ENCODE measurements at places on chromosomes 3 and 15. TPM values are rescaled to one million over a fixed set of nuclear protein-coding genes. Genes with fewer than 3 reads are reported as not detected.

DNA sequence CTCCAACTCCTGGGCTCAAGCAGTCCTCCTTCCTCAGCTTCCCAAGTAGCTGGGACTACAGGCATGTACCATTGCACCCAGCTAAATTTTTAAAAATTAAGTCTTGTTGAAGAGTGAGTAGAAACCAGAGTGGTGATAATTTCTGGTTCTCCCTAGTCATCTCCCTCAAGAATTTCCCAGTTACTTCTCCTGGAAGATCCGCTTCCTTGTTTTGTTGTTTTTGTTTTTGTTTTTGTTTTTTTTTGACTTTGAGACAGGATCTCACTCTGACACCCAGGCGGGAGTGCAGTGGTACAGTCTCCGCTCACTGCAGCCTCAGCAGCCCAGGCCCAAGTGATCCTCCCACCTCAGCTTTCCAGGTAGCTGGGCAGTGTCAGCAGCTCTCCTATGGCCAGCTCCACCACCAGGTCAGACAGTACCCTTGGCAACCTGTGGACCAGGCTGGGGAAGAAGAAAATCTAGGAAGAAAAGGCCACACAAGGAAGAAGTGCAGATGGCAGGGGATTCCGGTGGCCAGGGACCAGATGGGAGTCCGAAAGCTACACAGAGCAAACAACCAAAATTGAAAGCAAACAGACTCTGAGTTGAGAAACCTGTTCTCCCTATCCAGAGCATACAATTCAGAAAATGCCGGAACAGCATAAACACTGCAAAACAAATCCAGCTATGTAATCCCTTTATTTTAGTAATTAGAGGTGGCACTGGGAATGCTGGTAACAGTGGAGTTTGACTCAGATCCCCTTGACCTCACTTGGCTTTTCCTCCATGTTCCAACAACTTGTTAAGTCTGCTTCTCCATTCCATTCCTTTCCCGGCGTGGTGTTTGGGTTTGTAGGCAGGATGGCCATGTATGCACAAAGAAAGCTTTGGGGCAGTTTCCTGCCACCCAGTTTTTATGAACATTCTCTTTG, 266.6 kb upstream of the CTDSPL start:
- DNase-seq = peak; percentile 42

DNA sequence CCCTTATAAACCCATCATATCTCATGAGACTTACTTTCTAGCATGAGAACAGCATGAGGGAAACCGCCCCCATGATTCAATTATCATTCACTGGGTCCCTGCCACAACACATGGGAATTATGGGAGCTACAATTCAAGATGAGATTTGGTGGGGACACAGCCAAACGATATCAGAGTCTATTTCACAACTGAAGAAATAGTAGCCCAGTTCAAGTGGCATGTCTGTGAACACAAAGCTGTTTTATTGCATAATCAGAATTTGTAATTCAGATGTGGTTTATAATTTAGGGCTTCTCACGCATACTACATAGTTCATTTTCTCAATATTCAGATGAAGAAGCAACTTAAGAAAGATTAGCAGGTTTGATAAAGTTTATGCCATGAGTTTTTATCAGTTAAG, 1188.0 kb upstream of the ALCAM start:
- DNase-seq = no peak

- no peak for DNase-seq
Observed at GRCh38 chr3:191076903-191077552, 122.0 kb upstream of the OSTN start.

GRCh38 chr3:68802111-68802870, 130.1 kb downstream of the TAFA4 start:
- DNase-seq = no peak

DNA sequence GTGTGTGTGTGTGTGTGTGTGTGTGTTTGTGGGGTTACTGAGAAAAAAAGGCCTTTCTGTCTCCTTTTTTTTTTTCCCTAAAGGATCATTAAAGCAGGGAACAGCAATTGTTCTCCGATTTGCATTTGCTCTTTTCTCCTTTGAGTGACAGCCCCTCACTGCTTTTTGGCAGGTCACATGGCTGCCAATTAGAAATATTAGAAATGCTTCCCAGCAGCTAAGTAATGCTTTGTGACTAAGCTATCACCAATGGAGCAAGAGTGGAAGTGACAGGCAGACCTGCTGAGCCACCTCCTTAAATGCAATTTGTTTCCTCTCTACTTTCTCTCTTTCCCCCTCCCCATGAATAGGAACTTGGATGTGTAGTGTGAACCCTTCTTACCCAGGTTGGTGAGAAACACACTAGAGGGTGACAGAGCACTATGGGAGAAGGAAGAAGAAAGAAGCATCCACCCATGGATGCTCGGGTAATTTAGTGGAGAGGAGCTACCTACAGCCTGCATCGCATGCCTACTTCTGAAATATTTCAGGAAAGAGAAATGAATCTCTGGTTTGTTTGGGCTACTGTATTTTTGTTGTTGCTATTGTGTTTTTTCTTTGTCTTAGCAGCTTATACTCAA, 165.2 kb upstream of the PDZRN3 start:
- DNase-seq = no peak

GRCh38 chr3:165797551-165797950, 39.7 kb downstream of the BCHE start:
- DNase-seq = no peak

GRCh38 chr3:72426618-72427397, 421.4 kb downstream of the SHQ1 start:
- DNase-seq = no peak

- no peak for DNase-seq
Observed at GRCh38 chr15:64762546-64762945, 12.8 kb downstream of the RBPMS2 start.

GRCh38 chr15:65373163-65373651, 4.6 kb downstream of the IGDCC3 start:
- no peak for DNase-seq

- no peak for DNase-seq
Observed at GRCh38 chr3:157639756-157640426, 136.7 kb upstream of the VEPH1 start.

DNA sequence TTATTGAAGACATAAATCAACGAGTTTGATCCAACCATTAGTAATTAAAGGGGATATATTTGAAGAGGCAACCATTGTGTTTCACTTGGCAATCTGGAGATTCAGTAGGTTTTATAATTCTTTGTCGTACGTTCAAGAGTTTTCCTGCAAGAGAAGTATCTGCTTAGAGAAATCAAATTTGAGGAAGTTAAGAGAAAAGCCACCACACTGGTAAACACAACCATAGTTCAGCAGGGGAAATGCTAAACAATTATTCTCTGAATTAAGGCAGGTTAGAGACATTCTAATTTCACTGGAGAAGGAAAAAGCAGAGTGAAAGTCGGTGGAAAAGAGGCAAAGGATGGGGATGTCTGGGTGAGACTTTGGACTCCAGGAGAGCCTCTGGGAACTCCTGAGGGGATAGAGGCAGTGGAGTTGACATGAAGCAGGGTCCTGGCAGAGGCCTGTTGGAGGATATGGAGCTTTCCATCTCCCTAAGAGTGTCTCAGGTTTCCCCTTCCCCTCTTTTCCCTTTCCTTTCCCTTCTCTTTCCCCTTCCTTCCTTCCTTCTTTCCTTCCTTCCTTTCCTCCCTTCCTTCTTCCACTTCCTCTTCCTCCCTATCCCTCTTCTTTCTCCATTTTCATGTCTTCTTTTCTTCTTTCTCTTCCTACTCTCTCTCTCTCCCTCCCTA, 26.5 kb downstream of the SPINK8 start:
- DNase-seq = no peak

Gene GLDN
- total RNA-seq = 1.2 TPM

Gene ASB14
- not detected for total RNA-seq

Gene TMEM40
- 8.5 TPM for total RNA-seq

Gene WDR48
- 22.5 TPM for total RNA-seq

Gene ST8SIA2
- 0.73 TPM for total RNA-seq

Gene LRRK1
- total RNA-seq = 20.3 TPM

All from prostate gland (tissue), 2 donors.